Chondrocyte (in vitro differentiated cells): ENCODE measurements at places on chromosomes 6 and 20. TPM values are rescaled to one million over a fixed set of nuclear protein-coding genes. Genes with fewer than 3 reads are reported as not detected.
A peak's percentile ranks its signal among the peaks of the same experiment; 100 is the strongest.

GRCh38 chr20:23047738-23048214 is 1.7 kb downstream of the THBD start:
- H3K4me1 ChIP-seq, result peaks cover 38% of the 10 kb centered on the region
- H3K36me3 ChIP-seq, result peaks cover 2% of the 10 kb centered on the region
- H3K4me3 ChIP-seq, result peak overlapping the region; percentile 85
- DNase-seq, result no peak
- no peaks in the 10 kb centered on the region for H3K27me3 ChIP-seq
- H3K27ac ChIP-seq, result no peak overlapping the region

- no peak overlapping the region for H3K4me3 ChIP-seq
- H3K4me1 ChIP-seq, result peaks cover 8% of the 10 kb centered on the region
- H3K36me3 ChIP-seq, result no peaks in the 10 kb centered on the region
- no peaks in the 10 kb centered on the region for H3K27me3 ChIP-seq
These were observed 92.9 kb downstream of the SHLD1 start for GRCh38 chr20:5843054-5843592.

DNA sequence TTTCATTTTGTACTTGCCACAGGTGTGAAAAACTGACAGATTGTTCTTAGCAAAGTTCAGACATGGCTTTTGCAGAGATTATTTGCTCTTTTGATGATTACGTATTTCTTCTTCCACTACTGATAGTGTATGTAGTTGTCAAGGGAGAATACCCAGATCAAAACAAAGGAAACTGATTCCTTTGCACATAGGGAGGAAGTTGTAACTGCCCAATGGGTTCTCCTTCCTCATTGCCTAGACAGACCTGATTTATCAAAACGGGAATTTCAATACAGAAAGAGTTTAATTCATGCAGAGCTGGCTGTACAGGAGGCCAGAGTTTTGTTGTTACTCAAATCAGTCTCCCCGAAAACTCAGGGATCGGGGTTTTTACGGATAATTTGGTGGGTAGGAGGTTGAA is 214.7 kb downstream of the BCAS1 start:
- H3K4me3 ChIP-seq, result no peak overlapping the region
- H3K36me3 ChIP-seq, result no peaks in the 10 kb centered on the region

GRCh38 chr6:13420269-13420668 is 67.1 kb downstream of the GFOD1 start:
- H3K27ac ChIP-seq, result no peak overlapping the region
- no peaks in the 10 kb centered on the region for H3K36me3 ChIP-seq
- H3K4me1 ChIP-seq, result peaks cover 54% of the 10 kb centered on the region
- H3K27me3 ChIP-seq, result no peaks in the 10 kb centered on the region
- no peak overlapping the region for H3K4me3 ChIP-seq

GRCh38 chr20:36919715-36920333 is 31.7 kb downstream of the SAMHD1 start:
- no peak overlapping the region for H3K27ac ChIP-seq
- no peak overlapping the region for H3K4me3 ChIP-seq
- no peaks in the 10 kb centered on the region for H3K4me1 ChIP-seq

- H3K4me1 ChIP-seq, result peaks cover 65% of the 10 kb centered on the region
- no peaks in the 10 kb centered on the region for H3K27me3 ChIP-seq
- H3K27ac ChIP-seq, result peak overlapping the region; percentile 52
- H3K36me3 ChIP-seq, result peaks cover 36% of the 10 kb centered on the region
These were observed 41.2 kb downstream of the THBS2 start for GRCh38 chr6:169212436-169212835.

GRCh38 chr6:37946057-37946456 is 126.5 kb downstream of the ZFAND3 start:
- H3K4me1 ChIP-seq, result peaks cover 30% of the 10 kb centered on the region
- H3K27ac ChIP-seq, result no peak overlapping the region
- H3K4me3 ChIP-seq, result no peak overlapping the region
- no peak for DNase-seq
- no peaks in the 10 kb centered on the region for H3K36me3 ChIP-seq

Gene GABRR2
- 0.57 to 1.4 TPM (median 0.72 TPM) in 3 replicates for total RNA-seq

GRCh38 chr6:148830614-148831013 is 83.8 kb downstream of the UST start:
- peak overlapping the region; percentile 38 for H3K27ac ChIP-seq
- no peak for DNase-seq
- H3K4me3 ChIP-seq, result no peak overlapping the region
- H3K27me3 ChIP-seq, result no peaks in the 10 kb centered on the region
- peaks cover 41% of the 10 kb centered on the region for H3K4me1 ChIP-seq

DNA sequence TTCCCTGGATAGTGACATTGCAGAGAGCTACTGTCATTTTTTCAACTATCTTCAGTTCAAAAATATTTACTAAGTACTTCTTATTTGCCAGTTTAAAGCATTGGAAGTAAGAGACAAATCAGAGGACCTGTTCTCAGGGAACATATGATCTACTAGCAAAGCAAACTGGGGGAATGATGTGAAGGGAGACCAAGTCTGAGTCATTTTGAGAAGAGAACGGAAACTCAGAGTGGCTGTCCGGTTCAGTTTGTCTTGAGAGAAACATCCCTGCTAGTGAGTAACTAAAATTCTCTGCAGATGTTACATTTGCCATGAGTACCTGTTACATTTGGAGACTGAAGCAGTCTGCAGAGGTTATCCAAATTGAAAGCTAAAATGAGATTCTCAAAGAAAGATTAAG is 118.3 kb downstream of the KCNQ5 start:
- H3K27ac ChIP-seq, result no peak overlapping the region
- no peak for DNase-seq
- H3K27me3 ChIP-seq, result no peaks in the 10 kb centered on the region
- no peak overlapping the region for H3K4me3 ChIP-seq
- peaks cover 27% of the 10 kb centered on the region for H3K4me1 ChIP-seq

Gene SYCP2L
- 2.6 to 3.6 TPM (median 3.1 TPM) in 3 replicates for total RNA-seq

- peaks cover 2% of the 10 kb centered on the region for H3K36me3 ChIP-seq
- peaks cover 59% of the 10 kb centered on the region for H3K4me1 ChIP-seq
- H3K4me3 ChIP-seq, result no peak overlapping the region
- no peaks in the 10 kb centered on the region for H3K27me3 ChIP-seq
These were observed 91.5 kb upstream of the BEND6 start for GRCh38 chr6:56863366-56863765.

Gene HNF4A
- total RNA-seq, result not detected in 3 replicates

Gene GSTA3
- total RNA-seq, result not detected in 3 replicates

Gene RAE1
- total RNA-seq, result 17.6 to 22.3 TPM (median 19.0 TPM) in 3 replicates

DNA sequence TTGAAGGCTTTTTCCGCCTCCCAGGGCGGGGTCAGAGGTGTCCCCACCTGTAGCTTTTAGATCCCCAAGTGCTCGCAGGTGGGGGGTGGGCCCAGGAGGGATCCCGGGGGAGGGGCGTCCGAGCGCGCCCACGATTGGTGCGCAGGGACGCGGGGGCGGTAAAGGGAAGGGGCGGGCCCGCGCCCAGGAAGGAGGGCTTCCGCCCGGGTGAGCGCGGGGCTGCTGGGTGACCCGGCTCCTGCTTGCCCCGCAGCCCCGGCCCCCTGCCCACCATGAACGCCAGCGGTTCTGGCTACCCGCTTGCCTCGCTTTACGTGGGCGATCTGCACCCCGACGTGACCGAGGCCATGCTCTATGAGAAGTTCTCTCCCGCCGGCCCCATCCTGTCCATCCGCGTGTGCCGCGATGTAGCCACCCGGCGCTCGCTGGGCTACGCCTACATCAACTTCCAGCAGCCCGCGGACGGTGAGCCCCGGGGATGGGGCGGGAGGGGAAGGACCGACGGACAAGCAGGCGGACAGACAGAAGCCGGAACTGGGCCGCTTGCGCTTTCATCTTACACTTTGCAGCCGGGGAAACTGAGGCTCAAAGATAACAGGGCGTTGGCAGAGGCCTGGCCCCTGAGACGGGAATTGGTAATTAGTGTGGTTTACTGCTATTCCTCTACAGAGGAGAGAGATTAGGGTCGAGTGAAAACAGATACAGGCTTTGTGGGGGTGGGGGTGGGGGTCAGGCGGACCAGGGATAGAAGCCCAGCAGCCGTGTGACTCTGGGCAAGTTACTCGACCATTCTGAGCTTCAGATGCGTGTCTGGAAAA is at the start of gene PABPC1L:
Gene PABPC1L, plus strand, starts transcription at position 189 of the 818 bp plus-strand sequence. Its CDS starts 84 bp downstream, at position 273.
- H3K27me3 ChIP-seq, result no peaks in the 10 kb centered on the region
- DNase-seq, result peak; percentile 90
- peak within 1 kb of the TSS; percentile 83 for H3K4me3 ChIP-seq
